ENCODE measurements at places on chromosomes 1 and 21.
A peak's percentile ranks its signal among the peaks of the same experiment; 100 is the strongest.

DNA sequence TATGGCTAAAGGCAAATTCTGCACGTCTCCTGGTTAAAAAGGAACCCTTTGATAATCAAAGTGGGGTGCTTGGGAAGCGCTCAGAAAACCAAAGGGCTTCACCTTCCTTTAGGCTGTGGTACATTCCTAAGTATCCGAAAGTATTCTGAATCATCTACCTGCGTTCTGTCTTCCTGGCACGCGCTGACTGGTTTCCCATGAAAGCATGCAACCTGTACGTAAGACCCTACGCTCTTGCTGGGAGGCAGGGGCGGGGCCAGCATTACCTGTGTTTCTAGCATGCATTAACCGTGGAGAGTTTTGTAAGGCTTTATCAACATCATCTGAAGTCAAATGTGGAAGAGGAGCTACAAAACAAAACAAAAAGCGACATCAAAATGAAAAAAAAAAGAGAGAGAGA lies 96.0 kb downstream of the ERG start:
- no peak for DNase-seq

DNA sequence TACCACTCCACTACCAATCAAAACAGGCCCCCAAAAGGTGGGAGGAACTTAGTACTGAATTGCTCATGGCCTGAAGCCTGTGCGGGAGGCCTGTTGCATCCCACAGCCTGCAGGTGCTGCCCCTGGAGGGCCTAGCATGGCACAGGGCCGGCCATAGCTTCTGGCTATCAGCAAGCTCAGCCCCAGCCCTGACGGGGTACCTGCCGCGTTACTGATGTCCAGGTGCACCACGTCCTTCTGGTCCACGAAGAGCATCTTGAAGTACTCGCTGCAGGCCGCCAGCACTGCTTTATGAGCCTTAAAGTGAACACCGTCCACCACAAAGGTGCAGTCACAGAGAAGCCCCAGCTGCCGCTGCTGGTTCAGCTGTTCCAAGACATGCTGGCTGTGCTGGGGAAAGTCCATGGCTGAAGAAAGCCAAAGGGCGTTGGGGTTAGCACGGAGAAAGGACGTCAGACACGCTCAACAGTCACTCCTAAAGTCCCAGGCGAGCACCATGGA lies 27.8 kb downstream of the ZBTB17 start:
- no peak for DNase-seq

- no peak for DNase-seq
Measured at GRCh38 chr1:189117072-189117770, 1360.4 kb downstream of the BRINP3 start.

GRCh38 chr1:35808450-35809113 lies 766 bp downstream of the AGO4 start:
- peak; percentile 53 for DNase-seq

GRCh38 chr1:220655509-220655908 lies 34.7 kb upstream of the C1orf115 start:
- DNase-seq: no peak

DNA sequence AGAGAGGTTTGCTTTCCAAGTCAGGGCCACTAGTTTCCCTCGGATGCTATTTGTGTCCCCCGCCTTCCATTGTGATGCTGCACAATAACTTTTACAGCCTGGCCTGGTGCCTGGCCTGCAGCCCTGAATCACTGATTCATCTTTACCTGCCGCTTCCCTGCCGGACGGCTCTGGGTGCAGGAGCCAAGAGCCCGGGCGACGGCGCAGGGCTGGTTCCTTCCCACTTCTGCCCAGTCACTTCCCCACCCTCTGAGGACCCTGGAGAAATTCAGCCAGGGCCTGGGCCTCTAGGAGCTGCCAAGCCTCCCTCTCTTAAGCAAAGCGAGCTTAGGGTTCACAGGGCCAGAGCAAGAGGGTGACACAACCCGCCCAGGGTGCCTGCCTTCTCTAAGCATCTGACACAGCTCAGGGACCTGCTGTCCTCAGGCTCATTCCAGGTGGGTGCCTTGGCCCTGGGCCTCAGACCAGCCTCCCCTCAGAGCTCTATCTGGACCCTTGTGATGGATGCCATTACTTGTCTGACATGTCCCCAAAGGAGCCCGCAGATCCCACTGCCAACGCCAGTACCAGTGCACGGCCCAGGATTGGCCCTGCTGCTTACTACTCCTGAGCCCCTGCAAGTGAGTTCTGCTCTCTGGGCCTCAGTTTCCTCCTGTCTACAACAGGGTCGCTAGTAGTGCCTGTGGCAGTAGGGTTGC lies 381.0 kb upstream of the VAMP3 start:
- peak; percentile 42 for DNase-seq

DNA sequence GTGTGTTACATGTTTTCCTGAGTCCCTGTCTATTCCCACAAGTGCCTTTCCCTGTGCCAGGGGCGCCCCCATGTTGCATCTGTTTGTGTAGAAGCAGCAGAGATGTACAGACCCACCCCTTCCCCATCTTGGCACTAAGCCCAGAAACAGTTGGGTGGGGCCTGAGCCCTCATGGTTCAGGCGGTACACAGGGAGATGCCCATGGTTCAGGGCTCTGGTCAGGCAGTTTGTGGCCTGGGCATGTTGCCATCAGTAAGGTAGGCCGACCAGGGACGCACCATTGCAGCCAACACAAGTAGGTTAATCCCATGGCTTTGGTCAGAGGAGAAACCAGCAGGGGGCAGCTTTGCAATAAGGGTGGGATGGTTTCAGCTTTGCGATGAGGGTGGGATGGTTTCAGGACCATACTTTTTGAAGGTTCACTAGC lies 914 bp upstream of the ADGRB2 start:
- peak; percentile 59 for DNase-seq

DNA sequence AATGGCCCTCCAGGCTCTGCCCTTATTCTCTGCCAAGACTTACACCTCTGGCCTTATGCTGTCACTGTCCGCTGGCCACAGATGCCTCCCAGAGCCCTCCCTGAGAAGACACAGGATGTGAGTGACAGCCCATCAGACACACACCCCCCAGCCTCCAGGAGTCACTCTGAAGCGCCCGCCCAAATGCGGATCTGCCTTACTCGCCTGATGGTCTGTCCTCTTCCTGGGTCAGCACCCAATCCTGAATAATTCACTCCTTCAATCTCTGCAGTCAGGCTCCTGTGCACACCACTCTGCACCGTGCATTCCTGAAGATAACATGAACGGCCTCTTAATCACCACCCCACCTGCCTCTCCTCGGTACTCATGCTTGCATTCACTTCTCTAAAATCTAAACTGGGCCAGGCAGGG lies 14.7 kb downstream of the CLSTN1 start:
- no peak for DNase-seq

GRCh38 chr1:182146286-182146685 lies 84.8 kb upstream of the ZNF648 start:
- no peak for DNase-seq

DNA sequence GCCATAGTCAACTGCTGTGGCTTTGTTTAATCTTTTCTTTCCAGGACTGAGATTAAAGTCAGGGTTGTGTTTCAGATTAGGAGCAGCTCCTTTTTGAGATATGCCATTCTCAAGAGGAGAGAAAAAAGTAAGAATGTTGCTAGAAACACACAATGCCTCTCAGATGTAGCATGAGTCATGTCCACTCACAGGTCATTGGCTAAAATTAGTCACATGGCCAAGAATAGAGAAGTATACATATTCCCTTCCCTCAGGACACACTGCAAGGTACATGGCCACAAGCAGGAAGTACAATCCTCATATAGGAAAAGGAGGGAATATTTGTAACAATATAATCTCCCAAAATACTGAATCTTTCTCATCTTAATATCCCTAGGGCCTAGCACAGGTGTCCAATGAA lies 141.9 kb upstream of the PTBP2 start:
- no peak for DNase-seq

GRCh38 chr21:45012662-45013259 lies 61.6 kb upstream of the ADARB1 start:
- no peak for DNase-seq

- DNase-seq: no peak
Measured at GRCh38 chr1:158094571-158094970, 86.1 kb upstream of the CD1D start.

GRCh38 chr1:119542492-119542946 lies 35.5 kb downstream of the HSD3B1 start:
- DNase-seq: no peak

GRCh38 chr1:44030605-44031251 lies 534 bp downstream of the SLC6A9 start:
- peak; percentile 62 for DNase-seq

GRCh38 chr1:74343216-74343615 lies 108.0 kb downstream of the TNNI3K start:
- DNase-seq: no peak

DNA sequence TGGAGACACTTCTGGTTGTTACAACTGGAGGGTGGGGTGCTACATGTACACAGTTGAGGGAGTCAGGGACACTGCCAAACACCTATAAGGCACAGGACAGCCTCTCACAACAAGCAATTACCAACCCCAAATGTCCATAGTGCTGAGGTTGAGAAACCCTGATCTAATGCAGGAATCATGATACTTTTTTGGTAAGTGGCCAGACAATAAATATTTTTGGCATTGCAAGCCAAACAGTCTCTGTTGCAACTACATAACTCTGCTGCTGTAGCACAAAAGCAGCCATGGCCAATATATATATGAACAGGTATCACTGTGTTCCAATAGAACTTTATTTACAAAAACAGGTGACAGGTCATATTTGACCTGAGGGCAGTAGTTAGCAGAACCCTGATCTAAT lies 177.5 kb downstream of the ASTN1 start:
- no peak for DNase-seq

DNA sequence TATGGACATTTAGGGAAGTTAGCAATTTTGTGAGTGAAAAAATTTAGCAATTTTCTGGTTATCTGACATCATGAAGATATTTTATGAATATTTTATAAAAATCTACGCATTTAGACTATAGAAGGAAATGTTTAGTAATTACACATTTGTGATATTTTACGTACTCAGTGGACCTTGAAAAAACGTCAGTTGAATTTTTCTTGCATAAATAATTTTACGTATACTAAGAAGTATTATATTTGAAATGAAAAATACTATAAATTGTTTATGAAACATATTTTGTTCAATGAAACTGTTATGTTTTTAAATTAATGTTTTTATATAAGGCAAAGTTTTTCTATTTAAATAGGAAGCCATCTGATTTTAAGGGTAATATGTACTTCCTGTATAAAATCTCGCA lies 462.8 kb downstream of the NCAM2 start:
- DNase-seq: no peak

DNA sequence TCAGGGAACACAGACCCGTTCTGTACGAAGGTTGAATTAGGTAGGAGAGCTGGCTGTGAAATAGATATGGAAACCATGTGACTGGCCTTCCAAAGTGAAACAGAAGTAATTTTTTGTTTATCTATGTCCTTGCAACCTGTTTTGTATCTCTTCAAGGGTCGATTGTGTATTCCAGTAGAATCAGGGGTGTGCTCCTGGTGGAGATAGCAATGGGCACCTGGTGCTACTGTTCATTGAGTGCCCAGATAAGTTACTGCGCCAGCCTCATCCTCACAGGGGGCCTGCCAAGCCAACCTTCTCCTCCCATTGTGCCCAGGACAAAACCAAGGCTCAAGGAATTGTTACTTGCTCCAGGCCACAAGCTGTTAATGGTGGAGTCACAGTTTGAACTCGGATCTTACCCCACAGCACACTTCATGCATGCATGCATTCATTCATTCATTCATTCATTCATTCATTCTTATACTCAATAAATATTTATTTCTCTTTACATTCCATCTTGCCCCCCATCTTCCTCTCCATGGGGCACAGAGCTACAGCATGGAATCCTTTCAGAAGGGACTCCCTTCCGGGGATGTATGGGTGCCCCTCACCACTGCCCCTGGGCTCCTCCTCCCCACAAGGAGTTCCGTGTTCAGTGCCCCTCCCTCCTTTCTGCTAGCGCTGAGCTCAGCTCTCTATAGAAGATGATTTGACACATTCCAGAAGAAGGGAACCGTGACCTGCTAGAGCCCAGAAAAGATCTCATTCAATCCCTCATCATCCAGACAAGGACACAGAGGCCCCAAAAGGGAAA lies 24.0 kb downstream of the ADORA1 start:
- DNase-seq: no peak

- DNase-seq: no peak
Measured at GRCh38 chr21:34122047-34122446, 48.7 kb downstream of the MRPS6 start.

DNA sequence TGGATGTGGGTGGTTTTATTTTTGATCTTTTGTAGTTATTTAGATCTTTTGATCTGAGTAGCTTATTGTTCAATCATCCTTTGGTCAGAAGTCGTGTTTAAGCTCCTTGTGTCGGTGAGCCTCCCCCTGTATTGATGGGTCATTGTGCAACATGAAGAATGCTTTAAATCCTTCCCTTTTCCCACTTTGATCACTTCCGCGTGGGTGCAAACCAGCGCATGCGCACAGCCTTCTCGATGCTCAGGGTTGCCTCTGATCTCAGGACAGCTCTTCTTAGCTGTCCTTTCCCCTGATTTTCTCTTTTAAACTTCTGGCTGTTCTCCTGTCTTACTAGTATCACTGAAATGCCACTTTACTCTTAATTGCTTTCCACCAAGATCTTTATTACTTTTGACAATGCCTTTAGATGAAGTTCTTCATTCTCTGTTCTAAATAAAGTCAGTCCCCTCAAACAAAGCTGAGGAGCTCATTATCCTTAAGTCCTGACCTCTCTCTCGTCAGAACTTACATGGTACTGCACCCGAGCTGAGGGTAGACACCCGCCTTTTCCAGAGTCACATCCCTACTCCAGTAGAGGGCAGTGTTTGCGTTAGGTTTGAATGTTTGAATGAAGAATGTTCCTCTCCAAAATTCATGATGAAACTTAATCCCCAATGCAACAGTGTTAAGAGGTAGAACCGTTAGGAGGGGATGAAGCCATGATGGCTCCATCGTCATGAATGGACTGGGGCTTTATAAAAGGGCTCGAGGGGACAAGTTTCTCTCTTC lies 547.9 kb upstream of the TMPRSS15 start:
- DNase-seq: no peak

DNA sequence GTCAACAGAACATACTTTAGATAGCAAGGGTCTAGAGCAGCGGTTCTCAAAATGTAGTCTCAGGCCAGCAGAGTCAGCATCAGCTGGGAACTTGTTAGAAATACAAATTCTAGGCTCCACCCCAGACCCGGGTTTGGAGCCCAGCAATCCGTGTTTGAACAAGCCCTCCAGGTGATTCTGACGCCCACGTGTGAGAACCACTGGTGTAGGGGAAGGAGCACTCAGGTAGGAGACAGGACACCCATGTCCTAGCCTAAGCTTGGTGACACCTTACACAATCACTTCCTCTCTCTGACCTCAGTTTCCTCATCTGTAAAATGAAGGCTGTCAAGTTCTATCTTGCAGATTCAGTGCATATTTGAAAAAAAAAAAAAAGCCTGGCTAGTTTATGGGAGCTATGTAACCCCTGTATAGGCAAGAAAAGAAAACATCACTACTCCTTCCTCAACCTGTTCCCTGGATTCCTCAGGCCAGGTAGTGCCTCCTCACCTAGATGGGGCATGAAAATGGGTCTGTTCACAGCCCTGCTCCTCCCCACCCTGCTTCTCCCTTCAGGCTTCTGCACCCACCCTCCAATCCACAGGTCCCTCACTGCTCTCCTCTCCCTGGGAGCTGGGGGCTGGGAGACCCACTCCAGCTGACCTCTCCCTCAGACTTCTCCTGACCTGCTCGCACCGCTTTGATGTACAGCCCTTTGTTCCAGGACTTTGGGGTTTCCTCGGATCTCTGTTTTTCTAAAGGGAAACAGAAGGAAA lies 7.1 kb upstream of the PHLDA3 start:
- DNase-seq: no peak
